ENCODE measurements at places on chromosomes 7 and 10.
A peak's percentile ranks its signal among the peaks of the same experiment; 100 is the strongest.

GRCh38 chr10:11654659-11655058 lies 43.2 kb upstream of the USP6NL start:
- DNase-seq: no peak

GRCh38 chr7:30658479-30659074 lies 23.7 kb downstream of the CRHR2 start:
- DNase-seq: no peak

- DNase-seq: no peak
Measured at GRCh38 chr7:158022601-158023000, 565.0 kb downstream of the PTPRN2 start.

DNA sequence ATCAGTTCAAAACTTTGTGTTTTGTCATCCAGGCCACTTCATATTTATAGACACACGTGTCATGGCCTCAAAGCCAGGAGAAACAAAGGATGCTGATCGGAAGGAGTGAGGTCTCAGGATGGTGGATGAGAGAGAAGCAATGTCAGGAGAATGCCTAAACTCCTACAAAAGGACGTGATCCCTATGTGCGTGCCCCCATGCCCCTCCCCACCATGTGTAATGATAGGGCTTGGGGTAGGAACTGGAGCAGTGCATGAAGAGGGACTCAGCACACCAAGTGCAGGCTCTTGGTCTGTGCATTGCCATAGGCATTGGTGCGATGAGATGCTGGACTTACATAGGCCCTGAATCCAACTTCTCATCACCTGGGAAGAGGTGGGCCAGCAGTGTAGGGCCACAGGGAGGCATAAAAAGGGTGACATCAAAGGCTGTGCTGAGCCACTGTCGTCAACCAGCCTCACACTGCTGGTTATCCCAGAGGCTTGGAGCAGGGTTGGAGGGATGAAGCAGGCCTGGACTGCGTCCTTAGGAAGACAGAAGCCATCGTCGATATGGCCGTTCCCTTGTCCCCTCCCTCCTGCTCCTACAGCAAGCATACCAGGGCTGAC lies 46.9 kb upstream of the GDF10 start:
- DNase-seq: no peak

DNA sequence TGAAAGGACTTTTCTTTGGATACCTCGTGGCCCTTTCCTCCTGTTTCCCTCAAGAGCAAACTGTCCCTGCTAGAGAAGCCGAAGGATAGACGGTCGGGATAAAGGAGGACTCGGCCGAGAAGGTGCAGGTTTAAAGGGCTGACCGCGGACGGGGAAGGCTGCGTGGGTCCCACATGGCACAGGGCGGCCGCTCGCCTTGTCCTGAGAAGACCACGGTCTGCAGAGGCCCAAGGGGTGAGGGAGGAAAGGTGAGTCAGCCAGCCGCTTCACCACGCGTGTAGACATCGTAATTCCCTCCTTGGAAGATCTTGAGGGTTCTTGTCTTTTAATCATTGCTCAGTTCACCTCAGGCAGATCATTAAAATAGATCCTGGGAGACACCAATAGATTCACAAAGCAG lies 253.8 kb downstream of the DPP6 start:
- no peak for DNase-seq

DNA sequence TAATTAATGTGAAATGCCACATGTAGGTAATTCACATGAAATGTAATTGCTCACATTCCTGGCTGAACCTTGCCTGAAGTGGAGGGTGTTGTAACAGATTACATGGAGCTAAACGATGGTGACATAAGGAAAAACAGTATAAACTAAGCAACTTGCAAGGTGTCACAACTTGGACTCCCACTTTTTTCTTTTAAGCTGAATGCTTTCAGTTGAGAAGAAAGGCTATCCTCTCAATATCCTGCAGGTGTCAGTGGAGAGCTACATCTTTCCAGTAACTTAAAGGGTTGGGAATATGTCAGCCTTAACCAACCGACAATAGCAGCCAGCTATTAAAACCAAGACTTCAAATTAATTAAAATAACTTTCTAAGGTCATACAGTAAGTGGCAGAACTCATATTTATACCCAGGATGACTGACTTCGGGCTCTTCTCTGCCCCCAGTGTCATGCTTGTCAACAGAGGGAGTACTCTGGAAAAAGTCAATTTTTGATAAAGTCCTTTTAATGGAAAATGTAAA lies 33.7 kb downstream of the NRBF2 start:
- DNase-seq: peak; percentile 55

DNA sequence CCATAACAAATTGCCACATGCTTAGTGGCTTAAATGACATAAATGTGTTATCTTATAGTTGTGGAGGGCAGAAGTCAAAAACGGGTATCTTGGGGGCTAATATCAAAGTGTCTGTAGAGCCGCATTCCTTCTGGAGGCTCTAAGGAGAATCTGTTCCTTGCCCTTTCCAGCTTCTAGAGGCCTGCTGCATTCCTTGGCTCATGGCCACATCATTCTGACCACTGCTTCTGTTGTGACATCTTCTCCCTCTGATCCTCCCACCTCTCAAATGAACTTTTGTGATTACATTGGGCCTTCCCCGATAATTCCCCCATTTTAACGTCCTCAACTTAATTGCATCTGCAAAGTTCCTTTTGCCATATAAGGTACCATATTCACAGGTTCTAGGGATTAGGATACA lies 76.1 kb downstream of the CYP26A1 start:
- DNase-seq: peak; percentile 35

GRCh38 chr10:43339136-43339535 lies 32.3 kb upstream of the FXYD4 start:
- no peak for DNase-seq

DNA sequence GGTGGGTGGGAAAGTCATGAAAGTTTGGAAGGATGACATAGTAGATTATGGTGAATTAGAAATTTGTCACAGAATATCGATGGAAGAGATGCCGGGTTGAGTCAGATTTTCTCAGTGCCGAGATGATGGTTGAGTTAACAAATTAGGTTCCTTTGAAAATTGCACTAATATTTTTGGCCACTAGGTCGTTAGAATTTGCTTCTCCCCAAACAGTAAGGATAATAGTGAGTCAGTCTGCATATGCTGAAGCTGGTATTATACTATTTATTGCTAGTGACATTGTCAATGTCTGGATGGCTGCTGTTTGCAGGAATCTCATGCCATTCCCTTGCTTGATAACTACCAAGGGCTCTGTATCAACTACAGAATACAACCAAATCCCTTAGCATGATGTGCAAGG lies 37.7 kb upstream of the MINDY3 start:
- peak; percentile 10 for DNase-seq

- DNase-seq: no peak
Measured at GRCh38 chr7:130814778-130815335, 80.8 kb upstream of the KLF14 start.

GRCh38 chr7:135210888-135211178 lies 493 bp downstream of the WDR91 start:
- DNase-seq: no peak

GRCh38 chr10:71697938-71698709 lies 21.5 kb downstream of the C10orf105 start:
- DNase-seq: no peak

DNA sequence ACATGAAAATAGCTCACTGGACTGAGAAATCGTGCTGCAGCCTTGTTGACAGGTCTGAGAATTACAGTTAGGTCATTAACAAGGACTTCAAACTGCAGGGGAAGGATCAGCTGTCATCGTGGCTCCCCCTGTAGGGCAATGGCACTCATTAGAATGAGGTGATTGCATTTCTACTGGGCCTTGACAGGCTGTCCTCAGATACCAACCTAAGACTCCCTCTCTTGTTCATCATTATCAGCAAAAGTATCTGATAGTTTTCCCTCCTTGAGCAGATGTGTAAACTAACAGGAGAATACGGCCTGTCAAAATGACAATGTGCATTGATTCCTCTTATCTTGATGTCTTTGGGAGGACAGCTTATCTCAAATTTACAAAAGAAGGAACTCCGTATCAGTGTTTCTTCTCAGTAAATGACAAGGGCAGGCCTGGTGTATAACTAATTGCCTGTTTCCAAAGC lies 648.5 kb upstream of the LRRN3 start:
- DNase-seq: no peak

DNA sequence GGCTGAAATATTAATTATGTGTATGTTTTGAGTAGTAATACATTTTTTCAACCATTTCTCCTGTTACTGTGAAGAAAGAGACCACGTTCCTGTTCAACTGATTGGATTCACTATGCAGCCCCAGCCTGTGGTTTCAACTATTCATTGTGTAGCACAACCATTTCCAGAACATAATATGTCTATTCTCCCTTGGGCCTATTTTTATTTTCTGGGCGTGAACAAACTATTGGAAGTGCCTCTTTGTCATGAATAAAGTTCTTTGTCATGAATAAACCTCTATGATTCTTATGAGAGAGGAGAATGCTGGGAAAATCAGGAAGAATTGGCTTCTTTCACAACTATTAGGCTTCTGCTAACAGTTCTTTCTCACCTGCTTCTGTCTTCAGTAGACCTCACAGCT lies 152.4 kb downstream of the GNAT3 start:
- DNase-seq: no peak

DNA sequence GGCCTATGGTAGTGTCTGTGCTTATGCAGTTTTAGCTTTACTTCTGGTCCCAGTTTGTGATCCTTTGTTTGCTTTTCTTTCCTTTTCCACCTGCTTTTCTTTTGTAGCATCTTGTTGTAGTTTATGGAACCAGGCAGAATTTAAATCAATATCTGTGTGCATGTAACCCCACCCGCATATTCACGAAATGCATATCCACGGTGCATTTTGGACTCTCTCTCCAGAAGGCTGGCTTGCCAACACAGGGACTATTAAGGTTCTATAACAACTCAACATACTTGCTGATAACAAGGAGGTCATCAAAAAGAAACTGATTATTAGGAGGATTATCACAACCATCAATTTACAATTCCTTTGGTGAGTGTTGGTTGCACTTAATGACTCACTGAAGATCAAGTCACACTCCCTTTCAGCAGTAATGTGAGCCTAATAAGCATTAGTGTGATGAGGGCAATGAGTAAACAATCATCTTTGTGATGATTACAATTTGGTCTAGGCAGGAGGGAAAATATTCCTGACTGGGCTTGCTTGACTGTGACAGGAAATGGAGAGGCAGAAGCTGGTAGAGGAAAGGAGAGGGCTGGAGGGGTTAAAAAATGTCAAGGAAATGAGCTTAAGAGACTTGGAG lies 378.6 kb downstream of the REEP3 start:
- DNase-seq: no peak

- no peak for DNase-seq
Measured at GRCh38 chr7:32765185-32765584, 126.4 kb downstream of the KBTBD2 start.

- no peak for DNase-seq
Measured at GRCh38 chr7:91079487-91079886, 184.7 kb upstream of the FZD1 start.

DNA sequence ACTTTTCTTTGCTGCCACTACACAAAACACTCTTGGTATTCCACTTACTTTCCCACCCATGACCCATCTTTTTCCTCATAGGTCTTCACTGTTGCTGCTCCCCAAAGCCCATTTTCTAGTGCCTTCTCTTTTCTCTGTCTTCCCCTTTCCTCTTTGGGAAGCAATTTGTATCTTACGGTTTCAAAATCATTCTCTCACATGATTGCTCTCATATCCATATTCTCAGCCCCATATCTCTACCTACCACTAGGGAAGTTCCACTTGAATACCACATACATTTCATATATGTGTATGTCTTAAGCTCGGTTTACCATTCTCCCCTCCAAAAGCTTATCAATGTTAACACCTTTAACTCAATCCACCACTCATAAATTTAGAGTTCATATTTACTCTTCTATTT lies 3.2 kb upstream of the UBE2D1 start:
- DNase-seq: no peak

DNA sequence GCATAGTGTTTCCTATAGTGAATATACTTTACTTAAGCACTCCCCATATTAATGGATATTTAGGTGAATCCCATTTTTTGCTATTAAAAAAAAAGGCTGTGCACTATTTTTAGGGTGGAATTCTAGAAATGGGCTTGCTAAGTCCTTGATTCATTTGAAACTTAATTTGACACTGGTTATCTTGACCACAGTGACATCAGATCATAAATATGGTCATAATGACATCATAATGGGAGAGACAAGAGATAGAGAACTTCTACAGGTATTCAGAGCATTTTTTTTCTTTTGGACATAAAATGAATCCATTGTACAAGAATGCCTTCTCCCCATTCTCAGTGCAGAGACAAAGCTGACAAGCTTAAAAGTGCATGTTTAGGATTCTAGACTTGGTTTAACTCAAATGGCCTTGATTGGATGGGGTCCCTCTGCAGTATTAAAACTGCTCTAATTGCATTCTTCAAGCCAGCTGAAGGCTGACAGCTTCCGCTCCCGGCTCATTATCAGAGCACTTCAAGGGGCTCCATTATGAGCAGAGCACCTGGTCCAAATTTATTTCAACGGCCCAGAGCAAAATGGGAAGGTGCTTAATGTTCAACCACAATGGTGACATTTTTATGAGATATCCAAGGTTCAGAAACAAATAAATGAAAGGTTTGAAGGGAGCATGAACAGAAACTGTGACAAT lies 104.8 kb downstream of the JAZF1 start:
- DNase-seq: no peak

DNA sequence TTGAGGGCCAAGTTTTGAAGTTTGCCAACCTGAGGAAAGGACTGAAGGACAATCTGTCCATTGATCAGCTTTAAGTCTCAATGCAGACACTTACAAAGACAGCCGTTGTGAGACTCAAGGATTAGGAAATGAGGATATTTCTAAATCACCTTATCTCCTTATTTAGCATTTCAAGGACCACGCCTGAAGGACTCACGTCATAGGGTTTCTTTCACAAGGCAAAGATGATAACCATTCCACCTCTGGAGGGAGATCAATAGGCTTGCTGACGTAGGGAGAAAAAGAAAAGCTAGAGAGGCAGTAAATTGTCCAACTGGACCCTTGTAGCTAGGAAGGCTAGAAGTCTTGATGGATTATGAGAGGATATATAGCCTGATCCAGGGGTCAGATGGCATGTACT lies 3.3 kb upstream of the ASB4 start:
- no peak for DNase-seq

DNA sequence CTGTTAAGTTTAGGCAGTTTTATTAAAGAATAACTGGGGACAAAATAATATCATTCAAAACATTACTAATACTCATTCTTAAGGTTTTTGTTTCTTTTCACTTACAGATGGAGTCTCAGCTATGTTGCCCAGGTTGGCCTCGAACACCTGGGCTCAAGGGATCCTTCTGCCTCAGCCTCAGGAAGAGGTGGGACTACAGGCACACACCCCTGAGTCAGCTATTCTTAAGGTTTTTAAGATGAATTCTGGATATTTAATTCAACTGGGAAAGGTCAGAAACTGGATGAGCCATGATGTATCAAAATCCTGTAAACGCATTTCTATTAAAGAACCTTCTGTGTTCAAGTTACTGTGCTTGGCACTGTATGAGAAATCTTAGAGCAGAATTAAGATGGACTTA lies 3.5 kb downstream of the OAT start:
- no peak for DNase-seq

GRCh38 chr7:36943591-36944435 lies 219.5 kb upstream of the AOAH start:
- no peak for DNase-seq
